ENCODE measurements at places on chromosomes 6 and 20.

GRCh38 chr6:10332111-10332510, 82.8 kb downstream of the TFAP2A start:
- DNase-seq: no peak

DNA sequence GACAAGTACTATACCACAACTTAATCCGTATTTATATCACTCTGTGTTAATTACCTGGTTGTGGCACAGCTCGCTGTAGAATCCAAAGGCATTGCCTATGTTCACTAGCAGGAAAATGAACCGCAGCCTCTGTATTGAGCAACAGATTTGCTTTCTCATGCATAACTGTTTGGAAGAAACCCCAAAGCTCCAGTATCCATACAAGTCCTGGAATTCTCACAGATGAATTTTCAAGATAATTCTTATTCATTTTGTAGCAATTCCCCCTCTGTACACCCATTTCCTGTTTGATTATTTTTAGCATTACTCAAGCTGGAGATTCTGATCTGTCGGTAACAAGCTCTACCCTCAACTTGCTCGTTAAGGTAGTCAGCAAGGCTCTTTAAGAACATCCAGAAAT, 63.5 kb downstream of the STMND1 start:
- no peak for DNase-seq

DNA sequence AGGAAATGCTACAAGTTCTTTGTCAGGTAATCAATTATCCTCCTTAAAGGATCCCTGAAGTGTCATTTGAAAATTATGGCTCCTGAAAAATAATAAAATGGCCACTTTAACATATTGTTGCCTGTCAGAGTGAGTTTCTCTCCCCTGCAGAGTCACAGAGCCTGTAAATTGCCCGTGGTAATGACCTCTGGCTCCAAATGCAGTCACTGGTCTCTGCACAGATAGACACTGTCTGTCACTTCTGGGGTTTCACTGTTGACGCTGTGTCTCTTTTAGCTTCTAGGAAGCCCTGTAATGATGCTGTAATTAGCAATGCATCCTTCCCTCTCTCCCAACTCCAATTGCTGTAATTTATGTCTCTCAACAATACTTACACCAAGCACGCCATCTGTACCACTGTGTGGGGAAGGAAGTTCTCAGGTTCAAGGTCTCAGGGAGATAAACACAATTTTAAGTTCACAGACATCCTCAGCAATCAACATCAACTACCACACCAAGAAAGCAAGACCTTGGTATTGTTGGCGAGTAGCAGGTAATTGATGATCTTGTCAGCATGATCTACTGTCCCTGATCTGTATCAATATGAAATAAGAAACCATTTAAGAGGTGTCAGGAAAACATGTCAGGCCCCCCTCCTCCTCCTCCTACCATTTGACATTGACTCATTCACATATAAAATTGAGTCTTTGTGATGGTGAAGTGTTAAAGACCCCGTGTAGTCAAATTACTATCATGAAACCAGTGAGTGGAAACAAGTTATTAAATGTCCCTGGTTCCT, 91.2 kb upstream of the SULF2 start:
- no peak for DNase-seq

- DNase-seq: no peak
Measured at GRCh38 chr6:148713921-148714320, 32.9 kb upstream of the UST start.
